ENCODE measurements at places on chromosomes 4 and X.

- DNase-seq, result no peak
These were observed 389.4 kb downstream of the GALNTL6 start for GRCh38 chr4:172202480-172203076.

- DNase-seq, result no peak
These were observed 8.1 kb upstream of the SRD5A3 start for GRCh38 chr4:55337944-55338343.

DNA sequence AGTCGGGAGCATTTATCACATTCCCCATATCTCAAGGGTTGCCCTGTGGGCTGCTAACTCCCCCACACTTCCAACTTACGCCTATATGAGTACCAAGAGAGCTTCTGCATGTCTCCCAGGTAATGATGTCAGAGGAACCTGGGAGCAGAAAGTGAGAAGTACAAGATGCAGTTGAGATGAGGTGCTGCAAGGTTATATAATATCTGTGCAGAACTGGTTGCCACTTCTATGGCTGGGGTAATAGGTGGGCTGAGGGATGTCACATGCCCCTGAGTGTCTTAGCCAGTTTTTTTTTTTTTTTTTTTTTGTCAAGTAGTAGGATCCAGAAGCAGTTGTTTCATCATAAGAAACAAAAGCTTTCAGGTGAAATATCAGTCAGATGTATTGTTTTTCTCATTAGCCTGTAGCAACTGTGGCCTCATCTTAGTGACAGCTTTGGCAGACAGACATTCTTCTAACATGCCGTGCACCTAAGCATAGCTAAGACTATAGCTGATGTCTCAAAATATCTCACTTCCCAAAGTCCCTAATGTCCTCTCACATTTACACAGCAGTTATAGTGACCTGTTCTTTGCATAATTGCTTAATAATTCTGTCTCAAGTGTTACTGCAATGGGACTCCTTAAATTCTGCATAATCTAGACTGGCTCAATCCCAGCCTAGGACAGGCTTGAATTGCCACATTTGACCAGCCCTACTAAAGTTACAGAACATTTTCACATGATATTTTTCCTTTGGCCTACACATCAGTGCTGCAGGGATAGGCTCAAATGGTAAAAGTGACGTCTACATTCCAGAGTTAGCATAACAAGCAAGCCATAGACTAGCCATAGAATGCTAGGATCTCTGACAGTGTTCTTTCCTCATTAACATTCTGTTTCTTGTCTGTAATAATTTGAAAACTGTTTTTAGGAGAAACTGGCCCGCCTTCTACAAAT is 17.9 kb upstream of the MAOB start:
- DNase-seq, result no peak

- DNase-seq, result no peak
These were observed 105.5 kb downstream of the ARHGAP10 start for GRCh38 chr4:147837435-147837834.

DNA sequence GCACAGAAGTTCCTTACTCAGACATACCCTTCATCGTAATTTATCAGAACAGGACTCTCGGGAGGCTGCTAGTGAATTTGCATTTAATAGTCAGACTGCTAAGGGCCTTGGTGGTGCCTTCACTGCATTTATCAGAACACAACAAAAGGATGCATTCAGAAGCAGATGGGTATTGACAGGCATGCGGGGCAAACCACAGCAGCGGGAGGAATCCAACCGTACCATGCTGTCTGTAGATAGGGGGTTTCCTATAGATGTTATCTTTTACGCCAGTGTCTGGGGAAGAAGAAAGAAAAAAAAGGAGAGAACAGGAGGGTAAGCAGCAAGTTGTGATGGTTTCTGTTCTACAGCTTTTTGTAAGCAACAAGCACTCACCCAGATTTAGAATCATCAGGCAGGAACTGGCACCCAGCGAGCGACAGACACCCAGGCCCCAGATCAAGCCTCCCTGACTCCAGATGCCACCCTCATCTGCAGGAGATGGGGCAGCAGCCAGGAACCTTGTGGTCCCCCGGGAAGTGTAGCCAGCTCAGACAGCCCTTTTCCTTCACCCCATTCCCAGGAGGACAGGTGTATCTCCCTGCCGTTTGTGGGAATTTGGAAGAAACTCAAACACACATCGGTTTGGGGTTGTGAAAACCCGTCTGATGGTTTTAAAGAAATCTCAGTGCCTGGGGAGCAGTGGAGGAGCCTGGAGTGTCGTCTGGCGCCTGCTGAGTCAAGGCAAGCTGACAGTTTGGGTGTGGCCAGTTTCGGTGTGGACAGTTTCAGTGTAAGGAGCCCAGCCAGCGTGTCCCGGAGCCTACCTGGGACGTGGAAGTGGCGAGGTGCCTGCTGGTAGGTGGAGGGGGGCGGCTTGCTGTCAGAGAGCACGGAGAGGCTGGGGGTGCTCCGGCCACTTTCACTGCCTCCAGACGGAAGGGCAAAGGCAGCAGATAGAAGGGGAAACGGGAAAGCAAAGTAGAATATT is 80.0 kb upstream of the AFAP1 start:
- no peak for DNase-seq

DNA sequence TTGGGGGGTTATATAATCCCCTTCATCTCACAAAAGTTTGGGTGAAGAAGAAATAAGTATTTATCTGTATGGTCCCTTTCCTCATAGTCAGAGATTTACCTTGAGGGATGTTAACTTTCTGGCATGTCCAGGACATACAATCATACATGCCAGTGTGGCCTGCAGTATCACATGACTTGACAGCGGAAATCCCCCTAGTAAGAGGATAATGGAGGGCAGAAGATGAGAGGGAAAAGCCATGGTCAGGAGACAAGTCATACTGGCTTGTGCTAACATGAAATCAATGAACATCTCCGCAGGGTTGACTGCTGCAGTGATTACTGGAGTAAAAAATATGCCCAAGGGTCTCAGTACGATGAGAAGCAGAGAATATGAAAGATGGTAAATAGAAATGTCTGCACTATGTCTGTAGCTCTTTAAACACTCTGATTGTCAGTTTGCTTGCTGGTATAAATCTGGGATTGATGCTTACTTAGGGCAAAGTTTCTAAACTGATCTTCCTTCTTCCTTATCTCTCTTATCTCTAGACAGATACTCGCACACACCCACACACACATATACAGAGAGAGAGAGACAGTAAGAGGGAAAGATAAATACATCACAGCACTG is 1385.6 kb upstream of the ADGRL3 start:
- DNase-seq, result no peak

DNA sequence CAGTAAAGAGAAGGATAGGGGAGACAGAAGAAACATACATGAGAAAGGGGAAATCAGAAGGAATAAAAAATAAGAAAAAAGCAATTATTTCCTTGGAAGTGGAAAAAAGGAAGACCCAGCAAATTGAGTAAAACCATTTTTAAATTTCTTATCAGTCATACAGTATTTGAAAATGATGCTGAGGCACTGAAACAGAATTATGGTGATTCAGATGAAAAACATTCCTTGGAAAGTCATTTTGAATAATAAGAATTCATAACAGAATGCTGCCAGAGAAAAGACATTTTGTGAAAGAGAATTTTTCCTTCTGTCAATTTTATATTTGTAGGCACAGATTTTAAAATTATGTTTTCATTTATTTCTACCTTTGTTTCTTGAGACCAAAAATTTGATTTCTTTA is 895.5 kb upstream of the EPHA5 start:
- no peak for DNase-seq

DNA sequence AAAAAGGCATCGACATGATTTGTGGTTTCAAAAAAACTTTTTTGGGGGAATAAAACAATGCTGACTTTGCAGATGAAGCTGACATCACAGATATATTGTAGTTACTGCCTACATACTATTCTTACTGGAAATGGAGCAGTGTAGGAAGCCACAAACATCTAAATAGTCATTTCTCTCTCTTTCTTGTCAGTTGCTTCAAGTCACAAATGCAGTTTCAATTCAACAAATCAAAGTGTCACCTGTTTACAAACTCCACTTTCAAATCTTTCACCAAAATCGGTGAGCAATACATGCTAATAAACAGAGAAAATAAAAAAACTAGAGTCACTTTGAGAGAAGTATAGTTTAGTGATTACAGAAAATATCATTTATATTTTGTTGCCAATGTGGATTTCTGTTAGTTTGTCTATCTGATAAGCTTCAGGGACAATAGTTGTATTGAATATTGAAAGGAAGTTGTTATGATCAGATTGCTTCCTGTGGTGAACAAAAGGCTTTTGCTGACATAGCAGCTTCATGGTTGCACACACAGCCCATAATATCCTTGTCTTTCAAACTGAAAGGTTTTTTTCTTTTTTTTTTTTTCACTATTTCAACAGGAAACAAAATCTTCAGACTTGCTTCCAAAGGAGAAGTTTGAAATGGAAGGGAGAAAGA is 49.7 kb upstream of the PTPN13 start:
- no peak for DNase-seq

- DNase-seq, result no peak
These were observed 91.3 kb downstream of the NKX6-1 start for GRCh38 chr4:84407554-84408407.

DNA sequence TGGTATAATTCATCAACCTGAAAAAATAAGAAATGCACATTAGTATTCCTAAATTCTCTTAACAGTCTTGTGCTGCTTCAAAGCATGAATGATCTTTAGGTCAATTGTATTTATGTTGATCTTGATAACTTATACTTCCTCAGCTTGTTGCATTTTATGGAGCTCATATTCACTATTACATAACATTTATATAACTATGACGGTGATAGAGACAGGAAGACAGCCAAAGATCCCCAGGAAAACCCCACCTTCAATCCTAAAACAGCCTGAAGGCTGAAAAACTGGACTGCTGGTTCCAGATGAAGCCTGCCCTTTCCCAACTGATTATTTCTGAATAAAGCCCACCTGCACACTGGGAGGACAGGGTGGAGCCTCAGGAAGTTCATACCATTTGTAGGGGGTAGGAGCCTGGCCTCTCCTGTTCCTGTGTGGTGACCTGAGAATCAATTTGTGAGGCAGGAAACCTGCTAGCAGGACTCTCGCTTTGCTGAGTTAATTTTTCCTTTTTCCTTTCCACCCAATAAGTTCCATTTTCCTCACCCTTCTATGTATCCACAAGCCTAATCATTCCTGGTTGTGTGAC is 30.5 kb downstream of the MAGEC1 start:
- DNase-seq, result no peak

DNA sequence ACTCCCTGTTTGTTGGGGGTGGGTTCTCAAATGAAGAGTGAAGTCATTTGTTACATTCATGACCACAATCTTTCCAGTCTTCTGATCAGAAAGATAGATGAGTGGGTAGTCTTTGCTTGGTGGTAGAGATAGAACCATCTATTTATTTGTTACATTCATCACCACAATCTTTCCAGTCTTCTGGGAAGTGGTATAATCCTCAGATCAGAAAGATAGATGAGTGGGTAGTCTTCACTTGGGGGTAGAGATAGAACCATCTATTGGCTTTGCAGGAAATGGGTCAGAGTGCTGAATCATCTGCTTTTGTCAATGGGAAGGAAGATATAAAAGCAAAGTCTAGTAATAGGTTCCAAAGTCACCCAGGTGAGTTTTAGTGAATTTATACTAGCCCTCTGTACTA is 64.2 kb upstream of the EPGN start:
- DNase-seq, result no peak

- peak; percentile 8 for DNase-seq
These were observed 43.2 kb downstream of the SLC9A6 start for GRCh38 chrX:136028383-136028984.

All from NCI-H1048 (cell line).